ENCODE measurements at places on chromosomes 7 and 10. TPM values are rescaled to one million over a fixed set of nuclear protein-coding genes. Genes with fewer than 3 reads are reported as not detected.

DNA sequence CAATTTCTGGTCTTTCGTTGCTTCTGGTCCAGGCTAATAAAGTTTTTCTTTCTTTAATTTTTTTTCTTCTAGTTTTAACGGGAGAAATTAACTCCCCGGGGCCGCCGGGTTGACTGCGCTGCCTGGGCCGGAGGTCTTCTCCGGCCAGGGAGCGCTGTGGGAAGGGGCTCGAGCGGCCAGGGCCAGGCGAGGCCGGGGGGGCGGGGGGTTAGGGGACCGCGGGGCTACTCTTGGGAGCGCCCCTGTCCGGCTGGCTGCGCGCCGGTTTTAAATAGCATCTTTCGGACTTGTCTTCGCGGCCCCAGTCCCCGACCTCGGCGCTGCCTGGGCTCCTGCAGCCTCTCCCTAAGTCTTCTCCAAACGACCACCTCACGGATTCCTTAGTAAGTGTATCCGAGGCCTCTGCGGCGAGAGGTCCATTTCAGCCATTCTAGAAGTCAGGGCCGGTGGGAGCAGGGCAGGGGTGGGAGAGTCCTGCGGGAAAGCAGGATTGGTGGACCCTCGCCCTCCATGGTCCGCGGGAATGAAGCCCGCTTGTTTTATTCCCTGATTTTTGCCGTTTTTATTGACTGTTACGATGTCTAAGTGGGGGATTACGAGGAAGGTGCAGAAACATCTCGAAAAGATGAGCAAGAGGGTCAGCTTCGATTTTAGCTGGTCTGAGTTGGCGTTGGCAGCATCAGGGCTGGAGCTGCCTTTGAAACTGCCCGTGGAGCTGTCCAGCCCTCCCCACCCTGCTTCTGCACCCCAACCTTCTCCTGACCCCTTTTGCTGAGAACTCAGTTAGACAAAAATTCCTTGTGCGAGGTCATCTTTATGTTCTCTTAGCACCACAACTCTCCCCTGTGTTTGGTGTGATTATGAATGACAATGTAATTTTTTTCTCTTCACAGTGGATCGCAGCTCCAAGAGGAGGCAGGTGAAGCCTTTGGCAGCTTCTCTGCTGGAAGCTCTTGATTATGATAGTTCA lies 555 bp downstream of the PHF14 start:
- DNase-seq = peak; percentile 35

GRCh38 chr10:48684792-48685623 lies at the start of gene WDFY4:
Gene WDFY4 (plus strand): TSS chr10:48684873. CDS start chr10:48709733, 24,860 bp downstream.
- DNase-seq = no peak

DNA sequence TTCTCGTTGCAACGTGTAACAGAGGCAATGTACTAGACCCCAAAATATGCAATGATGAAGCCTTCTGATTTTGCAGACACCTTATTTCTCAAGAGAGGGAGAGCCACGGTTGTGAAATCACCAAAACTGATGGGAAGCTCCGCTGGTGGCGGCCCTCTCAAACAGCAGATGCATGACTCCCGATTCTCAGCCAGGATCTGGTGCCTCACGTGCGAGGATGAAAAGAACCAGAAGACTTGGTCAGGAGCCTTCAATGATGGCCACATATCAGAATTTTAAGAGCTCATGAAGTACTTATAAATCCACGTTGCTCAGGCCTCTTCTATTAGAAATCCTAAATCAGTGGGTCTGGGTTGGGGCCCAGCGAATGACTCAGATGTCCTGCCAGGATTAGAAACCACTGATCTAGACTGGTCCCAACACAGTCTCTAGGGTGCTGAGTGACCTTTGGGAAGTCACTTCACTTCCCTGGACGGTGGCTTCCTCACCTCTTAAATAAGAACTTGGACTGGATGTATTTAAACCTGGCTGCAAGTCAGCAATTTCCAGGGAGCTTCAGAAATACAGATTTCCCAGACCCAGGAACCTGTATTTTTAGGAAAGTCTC lies 41.9 kb upstream of the FAM180A start:
- DNase-seq = no peak

GRCh38 chr10:73647211-73647874 lies 6.1 kb upstream of the MYOZ1 start:
- peak; percentile 58 for DNase-seq

DKK1 gene
- total RNA-seq = not detected

PHF14 gene
- total RNA-seq = 38.0 TPM

GIGYF1 gene
- 71.5 TPM for total RNA-seq

ZDHHC4 gene
- total RNA-seq = 44.6 TPM
